Choroid plexus epithelial cell (primary cell): ENCODE measurements at places on chromosomes 2 and 18.

DNA sequence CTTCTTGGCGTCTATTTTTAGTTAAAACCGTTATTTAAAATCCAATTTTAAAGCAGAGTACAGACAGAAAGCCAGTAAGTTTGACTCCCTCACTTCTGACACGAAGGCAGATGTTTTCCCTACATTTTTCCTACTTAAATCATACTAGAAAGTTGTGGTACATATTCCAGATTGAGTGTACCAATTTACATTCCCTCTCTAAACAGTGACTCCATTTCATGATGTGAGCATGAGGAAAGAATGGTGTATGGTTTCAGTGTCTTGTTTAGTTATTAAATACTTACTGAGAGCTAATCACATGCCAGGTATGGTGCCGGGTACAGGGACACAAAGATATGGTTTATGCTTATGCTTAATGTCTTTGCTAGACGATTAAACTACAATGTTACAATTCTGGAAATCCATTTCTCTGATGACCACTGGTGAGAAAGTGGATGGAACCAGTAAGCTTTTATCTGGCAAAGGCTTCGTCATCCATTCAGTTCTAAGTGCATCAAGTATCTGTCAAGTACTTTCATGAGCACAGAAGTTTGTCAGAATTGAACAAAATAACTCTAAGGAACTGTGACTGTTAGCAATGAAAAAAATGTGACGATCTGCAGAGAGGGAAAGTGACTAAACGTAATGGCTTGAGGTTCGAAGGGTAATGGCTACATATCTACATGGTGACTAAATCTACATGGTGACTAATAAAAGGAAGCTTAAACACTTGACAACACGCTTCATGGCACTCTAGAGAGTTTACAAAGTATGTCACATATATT is 25.7 kb downstream of the MAP4K3 start:
- DNase-seq: peak; percentile 75

GRCh38 chr2:180184506-180184905 is 177.4 kb upstream of the CWC22 start:
- peak; percentile 72 for DNase-seq

DNA sequence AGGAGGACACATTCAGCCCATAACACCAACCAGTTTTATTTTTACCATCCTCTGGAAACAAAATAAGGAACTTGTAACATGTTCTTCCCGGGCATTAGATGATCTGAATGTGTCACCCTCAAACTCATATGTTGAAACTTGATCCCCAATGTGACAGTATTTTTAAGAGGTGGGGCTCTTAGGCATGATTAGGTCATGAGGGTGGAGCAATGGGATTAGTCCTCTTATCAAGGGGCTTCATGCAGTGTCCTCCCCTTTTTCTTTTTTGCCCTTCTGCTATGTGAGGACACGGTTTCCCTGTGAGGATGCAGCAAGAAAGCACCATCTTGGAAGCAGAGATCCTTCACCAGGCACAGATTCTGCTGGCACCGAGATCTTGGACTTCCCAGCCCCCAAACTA is 401.5 kb upstream of the TRIB2 start:
- no peak for DNase-seq

DNA sequence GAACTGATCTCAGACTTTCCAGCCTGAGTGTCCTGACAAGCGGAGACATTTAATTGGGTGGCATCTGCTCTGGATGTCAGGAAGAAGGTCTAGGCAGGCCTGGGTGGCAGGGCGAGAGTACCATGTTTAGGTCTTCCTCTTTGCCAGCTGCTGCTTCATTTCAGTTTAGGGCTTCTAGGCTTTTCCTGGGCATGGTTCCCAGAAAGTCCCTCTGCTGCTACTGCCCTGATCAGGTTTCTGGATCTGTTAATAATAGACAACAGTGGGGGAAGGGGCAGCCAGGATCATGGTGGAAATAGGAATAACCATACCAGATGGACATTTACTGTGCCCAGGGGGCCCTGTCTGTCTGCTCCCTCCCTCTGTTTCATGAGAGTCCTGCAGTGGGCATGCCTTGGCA is 2.3 kb upstream of the PLCD4 start:
- peak; percentile 58 for DNase-seq

DNA sequence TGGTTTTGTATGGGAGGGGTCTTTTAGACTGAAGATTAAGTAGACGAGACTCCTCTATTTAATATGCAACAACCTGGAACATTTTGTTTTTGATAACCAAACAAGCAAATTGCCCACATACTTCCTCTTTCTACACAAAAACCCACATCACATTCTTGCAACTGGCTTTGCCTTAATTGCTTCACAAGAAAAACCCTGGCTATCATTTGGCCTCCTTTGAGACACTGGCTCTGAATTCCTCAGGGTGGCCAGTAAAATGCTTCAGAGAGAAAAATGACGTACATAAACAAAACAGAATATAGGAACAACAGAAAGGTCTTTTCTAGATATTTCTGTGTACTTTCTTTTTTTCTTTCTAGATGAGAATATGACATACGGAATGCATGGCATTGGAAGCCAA is 103.0 kb downstream of the TRIB2 start:
- peak; percentile 90 for DNase-seq

DNA sequence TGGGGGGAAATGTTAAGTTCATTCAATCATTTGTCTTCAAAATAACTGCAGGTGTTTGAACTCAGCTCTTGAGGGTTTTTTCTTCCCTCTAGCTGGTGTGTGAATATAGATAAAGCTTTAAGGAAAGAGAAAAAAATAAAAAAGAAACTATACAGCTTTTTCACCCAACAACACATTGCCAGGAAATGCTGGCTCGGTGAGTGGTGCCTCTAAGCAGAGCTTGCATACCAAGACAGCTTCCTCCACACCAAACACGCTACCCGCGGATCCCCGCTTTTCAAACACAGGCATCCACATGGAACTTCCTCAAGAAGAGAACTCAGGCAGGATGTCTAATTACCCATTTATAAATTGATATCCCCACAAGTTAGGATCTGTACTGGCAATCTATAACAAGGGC is 69.8 kb upstream of the TANK start:
- peak; percentile 64 for DNase-seq

- DNase-seq: no peak
These were observed 21.8 kb upstream of the GRB14 start for GRCh38 chr2:164642946-164643555.

GRCh38 chr2:28663359-28663758 is 88.3 kb upstream of the PPP1CB start:
- peak; percentile 76 for DNase-seq

GRCh38 chr18:64026350-64026749 is 56.5 kb downstream of the SERPINB8 start:
- DNase-seq: no peak

DNA sequence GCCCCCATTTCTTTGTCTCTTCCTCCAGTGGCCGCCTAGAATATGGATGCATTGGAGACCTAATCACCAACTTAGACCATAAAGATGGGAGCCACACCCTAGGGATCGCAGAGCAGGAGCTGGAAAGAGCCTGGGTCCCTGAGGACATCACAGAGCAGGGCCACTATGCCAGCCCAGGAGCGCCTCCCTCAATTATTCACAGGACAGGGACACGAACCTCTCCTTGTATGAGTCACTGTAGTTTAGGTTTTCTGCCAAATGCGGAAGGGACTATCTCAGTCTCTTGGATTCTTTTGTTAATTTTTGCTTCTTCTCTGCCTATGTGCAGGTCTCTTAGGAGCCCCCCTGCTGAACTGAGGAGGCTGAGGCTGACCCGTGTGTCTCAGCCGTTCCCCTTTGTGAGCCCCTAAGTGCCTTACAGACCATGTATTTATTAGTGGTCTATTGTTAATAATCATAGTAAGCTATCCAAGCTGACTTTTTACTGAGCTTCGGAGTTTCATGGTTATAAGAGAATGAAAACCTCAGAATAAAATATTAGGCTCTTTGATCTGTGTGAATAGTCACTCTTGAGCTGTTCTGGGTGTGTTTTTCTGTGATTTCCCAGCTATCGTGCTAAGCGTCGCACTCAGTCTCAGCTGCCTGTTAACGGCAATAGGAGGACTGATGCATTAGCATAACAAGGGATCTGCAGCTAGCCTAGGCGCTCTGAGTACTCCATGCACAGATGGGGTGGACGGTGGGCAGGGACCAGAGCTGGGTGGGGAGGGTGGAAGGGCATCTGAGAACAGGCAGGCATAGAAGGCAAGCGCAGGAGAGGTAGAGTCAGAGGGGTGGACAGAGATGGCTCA is 12.7 kb upstream of the PTPN4 start:
- no peak for DNase-seq

- DNase-seq: peak; percentile 21
These were observed 503.2 kb upstream of the FAM98A start for GRCh38 chr2:34102339-34102738.

DNA sequence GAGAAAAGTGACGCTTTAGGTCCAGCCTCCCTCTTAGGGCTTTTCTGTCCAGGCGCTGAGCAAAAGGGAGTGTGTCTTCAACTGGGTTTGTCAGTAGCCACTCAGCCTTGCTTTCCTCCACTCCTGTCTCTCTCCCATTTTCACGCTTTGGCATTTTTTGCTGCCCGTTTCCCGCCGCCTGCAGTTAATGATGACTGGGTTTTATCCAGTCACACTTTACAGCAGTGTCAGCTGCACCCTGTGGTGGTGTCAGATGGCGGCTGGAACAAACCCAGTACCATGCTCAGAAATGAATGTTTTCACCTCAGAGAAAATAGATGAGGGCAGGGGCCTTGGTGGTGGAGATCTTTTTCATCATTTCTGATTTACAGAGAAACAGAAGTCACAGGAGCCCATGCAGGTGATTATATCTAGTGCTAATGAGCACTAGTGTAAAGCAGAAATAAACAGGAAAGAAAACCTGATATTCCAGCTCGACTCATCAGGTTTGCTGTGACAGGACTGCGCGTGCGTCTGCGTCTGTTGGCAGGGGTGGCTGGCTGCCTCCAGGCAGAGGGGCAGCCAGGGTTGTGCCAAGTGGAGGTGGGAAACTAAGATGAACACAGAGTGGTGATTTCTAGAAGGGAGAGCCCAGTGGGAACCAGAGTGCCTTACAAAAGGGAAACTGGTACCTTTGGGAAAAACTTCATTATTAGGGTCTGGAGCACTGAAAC is 139.9 kb downstream of the TANC1 start:
- DNase-seq: no peak

- peak; percentile 42 for DNase-seq
These were observed 10.9 kb downstream of the PTGR3 start for GRCh38 chr18:75198036-75198435.

DNA sequence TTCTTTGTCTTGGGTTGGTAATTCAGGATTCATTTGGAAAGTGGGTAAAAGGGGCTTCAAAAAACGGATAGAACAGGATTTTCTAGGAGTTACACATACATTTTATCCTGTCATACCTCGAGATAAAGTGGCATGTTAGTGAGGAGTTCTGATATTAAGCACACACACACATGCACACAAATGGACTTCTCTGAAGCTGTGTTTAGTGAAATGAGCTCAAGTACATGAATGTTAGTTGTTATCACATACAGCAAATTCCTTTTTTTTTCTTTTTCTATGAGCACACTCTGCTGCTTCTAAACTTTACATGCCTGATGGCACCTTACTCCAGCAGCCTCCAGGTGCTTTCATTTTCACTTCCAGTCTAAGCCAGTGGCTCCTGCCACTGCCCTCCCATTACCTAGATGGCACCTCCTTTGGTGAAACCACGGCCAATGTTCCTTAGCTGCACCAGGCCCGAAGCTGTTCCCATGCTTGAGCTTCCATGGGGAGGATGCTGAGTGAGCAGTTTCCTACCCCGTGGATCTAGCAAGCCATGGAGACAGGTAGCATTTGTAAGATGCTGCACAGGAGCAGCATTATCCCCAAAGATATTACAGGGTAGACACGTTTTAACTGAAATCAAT is 49.7 kb downstream of the STAT1 start:
- DNase-seq: no peak

DNA sequence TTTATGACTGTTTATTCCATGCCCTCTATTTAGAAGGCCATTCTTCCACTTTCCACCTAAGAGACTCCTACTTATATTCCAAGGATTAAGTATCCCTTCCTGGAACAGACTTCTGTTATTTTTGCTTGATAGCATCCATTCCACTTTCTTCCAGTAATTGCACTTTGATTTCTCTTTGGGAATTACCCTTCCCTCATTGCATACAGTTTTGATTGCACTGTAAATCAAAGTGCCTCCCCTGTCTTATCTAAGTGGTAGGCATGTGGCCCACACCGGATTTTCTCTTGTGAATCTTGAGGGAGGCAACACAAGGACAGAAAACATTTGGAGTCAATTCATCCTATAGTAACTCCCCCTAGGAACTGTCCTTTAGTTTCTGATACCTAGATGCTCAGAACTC is 120.4 kb downstream of the PDE11A start:
- no peak for DNase-seq

DNA sequence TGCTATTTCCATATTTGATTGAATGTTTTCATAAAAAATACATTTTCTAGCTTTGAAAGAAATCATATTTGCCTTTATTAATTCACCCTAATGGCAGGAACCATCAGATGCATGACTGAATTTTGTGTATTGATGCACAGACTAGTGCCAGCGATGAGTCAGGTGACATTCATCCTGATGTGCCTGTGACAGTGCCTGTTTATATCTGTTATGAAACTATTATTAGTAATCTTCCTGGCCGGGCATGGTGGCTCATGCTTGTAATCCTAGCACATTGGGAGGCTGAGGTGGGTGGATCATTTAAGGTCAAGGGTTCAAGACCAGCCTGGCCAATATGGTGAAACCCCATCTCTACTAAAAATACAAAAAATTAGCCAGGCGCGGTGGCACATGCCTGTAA is 170.0 kb downstream of the TSN start:
- DNase-seq: no peak

GRCh38 chr18:48898521-48898920 is 52.2 kb downstream of the SMAD7 start:
- DNase-seq: no peak

DNA sequence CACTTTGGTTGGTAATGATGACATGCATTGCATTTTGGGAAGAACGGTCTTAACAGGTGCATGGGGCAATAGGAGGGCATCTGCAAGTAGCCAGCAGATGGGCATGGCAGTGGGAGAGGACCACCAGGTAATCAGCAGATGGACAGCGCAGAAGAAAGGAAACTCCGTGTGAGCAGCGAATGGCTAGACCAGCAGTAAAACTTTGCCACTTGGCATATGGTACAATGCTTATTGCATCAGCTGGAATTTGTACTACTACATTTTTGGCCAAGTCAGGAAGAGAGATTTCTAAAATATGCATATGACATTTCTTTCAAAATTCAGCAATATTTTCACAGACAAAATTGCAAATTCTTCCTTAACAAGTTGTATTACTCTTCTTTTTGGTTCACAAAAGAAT is 768.5 kb downstream of the LRP1B start:
- peak; percentile 5 for DNase-seq

DNA sequence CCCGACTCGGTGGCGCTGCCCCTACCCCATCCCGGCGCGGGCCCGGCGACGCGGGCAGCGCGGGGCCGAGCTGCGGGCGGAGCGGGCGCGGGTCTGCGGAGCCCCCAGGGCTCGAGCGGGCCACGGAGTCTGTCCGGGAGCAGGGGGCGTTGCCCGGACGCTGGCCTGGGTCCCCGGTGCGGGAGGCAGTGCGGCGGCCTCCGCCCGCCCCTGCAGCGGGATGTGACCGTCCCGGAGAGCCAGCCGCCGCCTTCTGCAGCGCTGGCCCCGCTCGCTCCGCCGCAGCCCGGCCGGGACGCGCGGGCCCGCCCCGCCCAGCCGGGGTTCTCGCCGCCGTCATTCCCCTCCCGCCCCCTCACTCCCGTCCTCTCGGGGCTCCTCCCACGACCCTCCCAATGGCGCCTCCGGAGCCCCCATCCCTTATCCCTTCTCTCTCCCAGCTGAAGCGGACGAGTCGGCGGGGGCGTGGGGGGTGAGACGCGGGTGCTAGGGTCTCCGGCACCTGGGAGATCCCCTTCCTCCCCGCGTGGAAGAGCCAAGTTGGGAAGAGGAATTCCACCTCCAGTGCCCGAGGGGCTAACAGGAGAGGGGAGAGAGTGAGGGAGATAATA is at the start of gene FNDC4:
FNDC4 (minus strand) TSS at position 257 of the 611 bp plus-strand sequence. CDS start 521 bp downstream, outside the sequence.
- DNase-seq: peak; percentile 3
